ENCODE measurements at places on chromosomes 16 and 17.

DNA sequence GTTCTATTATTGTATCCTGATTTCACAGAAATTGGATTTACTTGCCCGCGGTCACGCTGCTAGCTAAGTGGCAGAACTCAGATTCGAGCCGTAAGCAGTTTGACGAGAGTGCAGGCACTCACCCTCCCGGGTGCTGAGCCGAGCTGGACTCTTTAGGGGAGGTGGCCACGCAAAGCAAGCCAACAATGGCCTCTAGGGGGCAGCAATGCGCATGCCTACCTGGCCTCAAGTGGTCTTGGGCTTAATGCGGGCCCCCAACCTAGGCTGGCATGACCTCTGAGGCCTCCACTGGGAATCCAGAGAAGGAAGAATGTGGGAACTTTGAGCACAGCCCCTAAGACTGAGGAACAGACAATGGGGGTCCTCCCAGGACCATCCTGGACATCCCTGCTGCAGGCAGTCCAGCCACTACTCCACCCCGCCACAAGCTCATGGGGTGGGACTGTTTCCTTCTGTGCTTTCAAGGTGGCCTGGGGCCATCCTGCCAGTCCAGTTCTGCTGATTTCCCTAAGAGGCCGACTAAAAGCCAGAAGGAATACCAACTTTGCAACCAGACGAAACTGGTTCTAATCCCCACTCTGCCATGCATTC, 276.5 kb downstream of the XYLT1 start:
- no peak for DNase-seq

- DNase-seq: no peak
These were observed 2.0 kb downstream of the SLC46A1 start for GRCh38 chr17:28404007-28404406.

GRCh38 chr17:4893721-4894560, 5.4 kb upstream of the C17orf107 start:
- no peak for DNase-seq

GRCh38 chr16:67415872-67416793, at the start of gene ZDHHC1:
Gene ZDHHC1 (minus strand): TSS chr16:67416477. CDS start chr16:67407775, 8,702 bp downstream.
- DNase-seq: peak; percentile 33

DNA sequence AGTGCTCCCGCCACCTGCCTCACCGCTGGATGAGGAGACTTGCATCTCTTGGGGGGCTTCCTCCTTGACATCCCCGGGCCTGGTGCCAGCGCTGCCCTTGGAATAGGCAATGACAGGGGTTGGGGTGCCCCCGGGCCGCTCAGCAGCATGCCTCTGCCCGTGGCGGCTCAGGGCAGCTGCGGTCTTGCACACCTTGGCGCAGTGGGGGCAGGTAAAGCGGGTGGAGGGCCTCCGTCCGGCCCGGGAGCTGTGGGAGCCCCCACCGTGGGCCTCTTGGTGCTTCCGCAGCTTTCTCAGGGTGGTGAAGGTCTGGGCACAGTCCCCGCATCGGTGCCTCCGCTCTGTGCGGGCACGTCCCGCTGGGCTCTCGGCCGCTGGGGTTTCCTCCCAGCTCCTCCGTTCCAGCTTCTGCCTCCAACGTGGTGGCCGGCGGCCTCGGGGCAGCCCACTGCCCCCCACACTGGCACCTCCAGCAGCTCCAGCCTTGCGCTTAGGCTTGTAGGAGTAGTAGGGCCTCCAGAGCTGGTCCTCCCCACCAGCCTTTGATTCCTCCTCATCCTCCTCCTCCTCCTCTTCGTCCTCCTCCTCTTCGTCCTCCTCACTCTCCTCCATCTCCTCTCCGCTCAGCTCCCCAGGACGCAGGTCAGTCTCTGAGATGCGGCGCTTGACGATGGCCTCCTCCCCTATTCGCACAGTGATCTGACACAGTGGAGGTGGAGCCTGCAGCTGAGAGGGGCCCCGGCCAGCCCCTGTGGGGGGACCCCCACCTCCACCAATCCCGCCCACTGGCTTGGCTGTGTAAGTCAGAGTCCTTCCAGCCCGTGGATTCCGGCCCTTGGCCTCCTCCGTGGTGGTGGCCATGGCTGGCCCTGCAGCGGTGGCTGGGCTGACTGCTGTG, 16.7 kb downstream of the ZBTB4 start:
- DNase-seq: no peak

DNA sequence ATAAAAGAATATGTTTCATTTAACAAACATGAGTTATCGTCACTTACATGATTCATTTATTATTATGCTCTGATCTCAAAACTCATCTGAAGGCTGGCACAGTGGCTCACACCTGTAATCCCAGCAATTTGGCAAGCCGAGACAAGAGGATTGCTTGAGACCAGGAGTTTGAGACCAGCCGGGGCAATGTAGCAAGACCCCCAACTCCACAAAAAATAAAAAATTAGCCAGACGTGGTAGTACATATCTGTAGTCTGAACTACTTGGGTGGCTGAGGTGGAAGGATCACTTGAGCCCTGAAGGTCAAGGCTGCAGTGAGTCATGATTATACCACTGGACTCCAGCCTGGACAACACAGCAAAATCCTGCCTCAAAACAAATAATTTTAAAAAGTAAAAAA, 16.0 kb downstream of the APPBP2 start:
- DNase-seq: no peak

GRCh38 chr16:86374603-86375130, 135.7 kb upstream of the FOXF1 start:
- no peak for DNase-seq
